ENCODE measurements at places on chromosomes 5 and 9. TPM values are rescaled to one million over a fixed set of nuclear protein-coding genes. Genes with fewer than 3 reads are reported as not detected.

DNA sequence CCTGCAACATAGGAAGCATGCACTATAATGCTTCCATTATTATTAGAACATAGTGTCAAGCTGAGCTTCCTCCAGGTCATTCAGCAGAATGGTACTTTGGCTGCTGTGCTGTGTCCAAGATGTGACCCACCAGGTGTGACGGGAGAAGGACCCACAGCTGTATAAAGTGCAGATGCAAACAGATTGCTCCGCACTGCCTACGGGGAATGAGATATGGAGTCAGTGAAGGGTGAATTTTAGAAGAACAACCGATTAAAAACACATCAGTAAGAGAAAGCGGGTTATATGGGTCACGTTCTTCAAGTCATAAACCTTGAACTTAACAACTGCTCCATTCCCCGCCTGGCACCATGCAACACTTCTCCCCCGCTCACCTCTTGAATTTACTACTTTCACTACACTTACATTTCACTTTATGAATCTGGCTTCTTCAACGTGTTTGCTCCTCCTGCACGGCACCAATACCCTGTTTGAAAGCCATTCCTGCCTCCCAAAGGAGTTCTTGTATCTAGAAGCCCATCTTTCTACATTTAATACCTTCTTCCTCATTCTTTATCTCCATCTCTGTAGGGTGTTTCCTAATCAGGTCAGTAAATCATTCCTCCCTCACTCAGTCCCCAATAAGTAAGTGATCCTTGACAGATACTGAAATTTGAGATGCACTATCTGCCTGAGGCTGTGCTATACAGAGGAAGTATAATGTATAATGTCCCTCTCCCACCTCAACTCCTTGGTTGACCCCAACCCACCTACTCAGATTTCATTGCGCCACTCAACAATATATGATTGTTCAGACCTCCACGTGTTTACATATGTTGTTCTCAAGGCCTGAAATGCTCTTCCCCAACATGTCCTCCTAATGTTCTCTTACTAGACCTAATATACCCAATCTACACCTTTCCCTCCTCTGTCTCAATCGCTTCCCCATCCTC lies 25.9 kb downstream of the BRINP1 start:
- H3K4me1 ChIP-seq = no peaks in the 10 kb centered on the region
- no peaks in the 10 kb centered on the region for H3K27me3 ChIP-seq
- H3K36me3 ChIP-seq = no peaks in the 10 kb centered on the region
- no peak overlapping the region for H3K4me3 ChIP-seq

JAKMIP2 gene
- 9.8 TPM for polyA plus RNA-seq

DNA sequence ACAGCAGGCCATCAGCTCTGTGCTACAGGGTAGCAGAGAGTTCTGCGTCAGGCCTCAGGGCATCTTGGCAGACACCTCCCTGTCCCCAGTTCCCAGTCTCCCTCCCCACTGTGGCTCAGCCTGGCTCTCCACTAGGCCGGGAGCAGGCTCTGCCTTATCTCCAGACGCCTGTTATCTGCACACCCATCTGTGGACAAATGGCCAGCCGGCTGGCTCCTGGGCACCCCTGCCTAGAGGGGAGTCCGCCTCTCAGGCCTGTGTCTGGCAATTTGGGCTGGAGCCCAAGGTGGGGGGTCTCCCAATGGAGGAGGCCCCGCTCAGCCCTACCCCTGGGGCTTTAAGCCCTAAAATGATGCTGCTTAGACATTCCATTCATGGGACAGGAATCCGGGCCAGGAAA lies 39.2 kb upstream of the HAND1 start:
- DNase-seq = no peak
- H3K27me3 ChIP-seq = no peaks in the 10 kb centered on the region
- no peaks in the 10 kb centered on the region for H3K36me3 ChIP-seq
- no peak overlapping the region for H3K4me3 ChIP-seq

GRCh38 chr9:121930956-121931355 lies 162.2 kb downstream of the TTLL11 start:
- H3K4me3 ChIP-seq = no peak overlapping the region
- peaks cover 8% of the 10 kb centered on the region for H3K36me3 ChIP-seq
- no peaks in the 10 kb centered on the region for H3K27me3 ChIP-seq
- H3K4me1 ChIP-seq = no peaks in the 10 kb centered on the region
- no peak for DNase-seq
- H3K27ac ChIP-seq = no peak overlapping the region

SSNA1 gene
- 41.6 TPM for polyA plus RNA-seq

GRCh38 chr9:18771011-18771410 lies 262.0 kb downstream of the SAXO1 start:
- H3K27ac ChIP-seq = no peak overlapping the region
- no peak overlapping the region for H3K4me3 ChIP-seq
- H3K36me3 ChIP-seq = no peaks in the 10 kb centered on the region
- no peaks in the 10 kb centered on the region for H3K27me3 ChIP-seq

MFAP3 gene
- polyA plus RNA-seq = 33.6 TPM

CER1 gene
- 0.32 TPM for polyA plus RNA-seq

FAM221B gene
- polyA plus RNA-seq = 0.39 TPM

- no peak overlapping the region for H3K4me3 ChIP-seq
- no peaks in the 10 kb centered on the region for H3K4me1 ChIP-seq
- no peaks in the 10 kb centered on the region for H3K27me3 ChIP-seq
- H3K27ac ChIP-seq = no peak overlapping the region
These were observed 178.8 kb downstream of the SPOCK1 start for GRCh38 chr5:137320056-137321045.

- no peaks in the 10 kb centered on the region for H3K27me3 ChIP-seq
- H3K27ac ChIP-seq = no peak overlapping the region
- no peak for DNase-seq
- H3K4me3 ChIP-seq = no peak overlapping the region
These were observed 40.1 kb upstream of the UBAC1 start for GRCh38 chr9:136001231-136001630.

HSDL2 gene
- 59.5 TPM for polyA plus RNA-seq

GRCh38 chr9:112503170-112503569 lies 16.5 kb downstream of the KIAA1958 start:
- H3K4me1 ChIP-seq = peaks cover 5% of the 10 kb centered on the region
- H3K27ac ChIP-seq = no peak overlapping the region
- no peaks in the 10 kb centered on the region for H3K27me3 ChIP-seq
- no peak overlapping the region for H3K4me3 ChIP-seq

KCNV2 gene
- polyA plus RNA-seq = 0.24 TPM

CMBL gene
- 17.3 TPM for polyA plus RNA-seq

- H3K4me3 ChIP-seq = no peak overlapping the region
- no peak overlapping the region for H3K27ac ChIP-seq
- peaks cover 21% of the 10 kb centered on the region for H3K4me1 ChIP-seq
- DNase-seq = no peak
- no peaks in the 10 kb centered on the region for H3K27me3 ChIP-seq
- peaks cover 52% of the 10 kb centered on the region for H3K36me3 ChIP-seq
These were observed 13.2 kb downstream of the ZFAND5 start for GRCh38 chr9:72351538-72352453.

GRCh38 chr5:15808577-15808976 lies 308.6 kb downstream of the FBXL7 start:
- H3K4me1 ChIP-seq = no peaks in the 10 kb centered on the region
- H3K27ac ChIP-seq = no peak overlapping the region
- no peaks in the 10 kb centered on the region for H3K27me3 ChIP-seq
- no peak for DNase-seq
- H3K36me3 ChIP-seq = no peaks in the 10 kb centered on the region

PELO gene
- polyA plus RNA-seq = 24.8 TPM

DNA sequence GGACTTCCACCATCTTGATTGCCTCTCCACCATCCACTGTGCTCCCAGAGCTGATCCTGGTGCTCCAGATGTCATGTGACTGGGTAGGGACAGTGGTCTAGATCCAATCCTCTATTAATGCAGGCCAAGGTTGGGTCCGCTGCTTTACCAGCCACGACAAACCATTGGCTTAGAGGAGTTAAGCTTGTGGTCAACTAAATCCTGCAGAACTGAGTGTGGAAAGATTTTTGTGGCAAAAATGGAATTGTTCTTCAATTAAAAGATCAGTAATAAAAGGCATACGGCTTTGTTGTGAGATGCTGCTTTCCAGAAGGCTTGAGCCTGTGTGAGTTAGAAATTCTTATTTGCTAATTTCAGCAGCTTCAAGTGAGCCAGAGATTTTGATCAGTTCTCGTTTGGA lies 30.7 kb downstream of the SLC1A3 start:
- no peak overlapping the region for H3K4me3 ChIP-seq
- no peaks in the 10 kb centered on the region for H3K4me1 ChIP-seq
- peaks cover 8% of the 10 kb centered on the region for H3K36me3 ChIP-seq

- no peak overlapping the region for H3K27ac ChIP-seq
- no peaks in the 10 kb centered on the region for H3K36me3 ChIP-seq
- no peaks in the 10 kb centered on the region for H3K4me1 ChIP-seq
- H3K4me3 ChIP-seq = no peak overlapping the region
These were observed 80.3 kb upstream of the FAM169A start for GRCh38 chr5:74946471-74946870.
